ENCODE measurements at places on chromosomes 6 and 20. TPM values are rescaled to one million over a fixed set of nuclear protein-coding genes. Genes with fewer than 3 reads are reported as not detected.

DNA sequence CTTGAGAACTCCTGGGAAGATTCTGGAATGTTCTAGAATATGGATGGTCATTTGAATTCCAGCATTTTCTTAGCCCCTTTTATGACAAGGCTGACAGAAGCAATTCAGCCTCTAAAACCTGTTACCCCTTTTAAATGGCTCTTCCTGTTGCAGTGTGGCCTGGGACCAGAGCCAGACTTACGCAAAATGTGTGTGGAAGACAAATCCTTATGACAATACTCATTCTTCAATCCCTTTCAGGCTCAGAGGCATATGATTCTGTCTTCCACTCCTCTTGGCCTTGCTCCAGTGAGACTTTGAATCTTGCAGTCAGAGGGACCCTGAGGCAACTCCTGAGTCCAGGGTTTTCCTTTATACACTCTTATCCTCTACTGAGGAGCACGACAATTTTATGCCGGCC lies 287.0 kb downstream of the CLIC5 start:
- DNase-seq: no peak

- DNase-seq: no peak
These were observed 36.7 kb upstream of the STX16 start for GRCh38 chr20:58614366-58614765.

DNA sequence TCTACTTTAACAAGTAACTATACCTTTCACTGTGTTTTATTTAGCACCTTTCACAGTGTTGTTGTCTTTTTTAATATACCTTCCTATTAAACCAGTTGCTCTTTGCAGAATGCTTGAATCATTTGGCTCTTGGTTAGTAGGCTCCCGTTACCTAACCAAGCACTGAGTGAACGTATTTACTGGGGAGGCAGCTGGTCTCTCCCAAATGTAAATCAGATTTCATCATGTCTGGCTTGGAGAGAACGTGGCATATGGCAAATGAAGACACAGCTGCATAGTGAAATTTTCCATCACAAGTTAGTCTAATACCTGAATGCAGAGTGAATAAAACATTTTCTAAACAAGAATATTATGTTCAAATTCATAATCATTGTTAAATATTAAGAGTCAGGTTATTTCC lies 12.4 kb downstream of the HTR1E start:
- no peak for DNase-seq

GRCh38 chr6:118280210-118280609 lies 267.9 kb upstream of the PLN start:
- no peak for DNase-seq

- no peak for DNase-seq
These were observed 49.4 kb downstream of the TRMT6 start for GRCh38 chr20:5900908-5901307.

GRCh38 chr6:89010825-89011224 lies 47.4 kb upstream of the RNGTT start:
- DNase-seq: no peak

GRCh38 chr20:8721098-8721497 lies 347.8 kb upstream of the PLCB4 start:
- DNase-seq: peak; percentile 76

RAB32 gene
- 25.7 TPM for total RNA-seq

PLN gene
- total RNA-seq: 11.0 TPM

HAO1 gene
- total RNA-seq: not detected

TNF gene
- not detected for total RNA-seq
